ENCODE measurements at places on chromosomes 13 and 19.

DNA sequence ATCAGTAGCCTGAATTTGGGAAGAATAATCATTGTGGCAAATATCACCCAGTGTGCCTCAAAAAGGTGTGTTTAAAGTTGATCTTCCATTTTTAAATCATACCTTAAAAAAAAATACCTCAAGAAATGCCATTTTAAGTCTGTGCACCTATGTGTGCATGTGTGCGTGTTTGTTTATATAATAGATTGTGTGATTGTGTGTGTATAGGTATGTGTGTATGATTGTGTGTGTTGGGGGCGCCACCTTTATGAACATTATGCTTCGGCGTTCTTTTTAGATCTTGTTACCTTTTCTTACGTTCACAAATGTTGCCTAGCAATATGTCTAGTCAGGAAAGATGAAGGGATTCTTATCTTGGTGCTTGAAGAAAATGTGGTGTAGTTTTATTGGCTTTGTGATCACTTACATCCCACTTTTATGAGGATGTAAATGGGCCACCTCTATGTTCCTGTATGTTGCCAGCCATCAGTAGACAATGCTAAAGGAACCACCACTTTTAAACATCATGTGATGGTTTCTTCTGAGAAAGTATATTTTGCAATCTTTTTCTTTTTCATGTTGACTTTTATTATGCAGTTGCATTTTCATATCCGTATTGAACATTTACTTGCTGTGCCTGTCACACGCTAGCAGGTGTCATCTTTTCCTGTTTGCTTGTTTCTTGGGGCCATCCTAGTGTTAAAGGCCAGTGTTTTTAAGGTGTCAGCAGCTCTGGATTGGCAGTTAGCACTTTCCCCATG, 2.2 kb upstream of the IRS2 start:
- no peak for DNase-seq

- DNase-seq = no peak
These were observed 697.0 kb downstream of the LIG4 start for GRCh38 chr13:107518292-107518691.

DNA sequence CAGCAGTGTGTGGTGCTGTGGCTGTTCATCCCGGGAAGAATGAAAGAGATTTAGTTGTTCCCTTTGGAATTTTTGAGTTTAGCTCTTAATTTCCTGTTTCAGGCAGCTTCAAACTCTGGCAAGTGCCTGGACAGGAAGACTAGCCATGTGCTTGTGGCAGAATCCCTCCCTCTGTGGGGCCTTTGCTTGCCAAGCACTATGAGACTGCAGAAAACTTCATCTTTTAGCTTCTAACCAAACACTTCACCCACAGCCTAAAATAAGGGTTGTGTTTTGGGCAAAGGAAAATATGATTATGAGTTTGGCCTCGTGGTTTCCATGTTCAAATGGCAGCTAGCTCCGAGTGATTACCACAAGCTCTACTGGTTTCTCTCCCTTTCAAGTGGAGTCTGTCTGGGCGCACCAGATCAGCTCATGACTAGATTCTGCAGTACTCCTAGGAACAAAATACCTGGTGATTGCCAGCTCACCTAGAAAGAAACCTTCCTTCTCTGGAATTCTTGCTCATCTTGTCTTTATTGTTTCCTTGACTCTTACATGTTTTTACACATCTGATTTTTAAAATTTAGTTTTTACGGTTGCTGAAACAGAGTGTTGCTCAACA, 707.5 kb downstream of the SLITRK6 start:
- no peak for DNase-seq

- no peak for DNase-seq
These were observed 69.1 kb downstream of the RYR1 start for GRCh38 chr19:38502410-38503076.

- no peak for DNase-seq
These were observed 3.9 kb downstream of the IRF2BP1 start for GRCh38 chr19:45881909-45882528.

- DNase-seq = no peak
These were observed 630 bp downstream of the PNPLA6 start for GRCh38 chr19:7535998-7536695.

DNA sequence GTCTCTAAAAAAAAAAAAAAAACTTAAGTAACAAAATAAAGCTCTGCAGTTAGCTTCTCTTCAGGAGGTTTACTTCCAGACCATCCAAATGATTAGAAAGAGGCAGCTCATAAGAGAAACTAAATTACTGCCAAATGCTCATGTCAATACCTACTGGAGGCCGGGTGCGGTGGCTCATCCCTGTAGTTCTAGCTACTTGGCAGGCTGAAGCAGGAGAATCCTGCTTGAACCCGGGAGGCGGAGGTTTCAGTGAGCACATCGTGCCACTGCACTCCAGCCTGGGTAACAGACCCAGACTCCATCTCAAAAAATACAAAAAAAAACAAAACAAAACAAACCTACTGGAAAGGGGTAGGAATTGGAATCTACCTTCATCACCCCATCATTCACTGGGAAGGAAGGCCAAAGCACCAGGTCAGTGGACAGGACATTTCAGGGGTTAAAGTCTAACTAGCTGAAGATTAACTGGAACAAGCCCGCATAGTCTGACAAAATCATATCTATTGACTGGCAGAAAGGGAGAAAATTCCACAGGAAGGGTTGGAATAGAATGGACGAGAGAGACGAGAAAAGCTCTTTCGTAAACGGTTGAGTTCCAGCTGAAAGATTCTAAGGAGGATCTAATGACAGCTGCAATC, 1.3 kb downstream of the ZFP14 start:
- DNase-seq = no peak

DNA sequence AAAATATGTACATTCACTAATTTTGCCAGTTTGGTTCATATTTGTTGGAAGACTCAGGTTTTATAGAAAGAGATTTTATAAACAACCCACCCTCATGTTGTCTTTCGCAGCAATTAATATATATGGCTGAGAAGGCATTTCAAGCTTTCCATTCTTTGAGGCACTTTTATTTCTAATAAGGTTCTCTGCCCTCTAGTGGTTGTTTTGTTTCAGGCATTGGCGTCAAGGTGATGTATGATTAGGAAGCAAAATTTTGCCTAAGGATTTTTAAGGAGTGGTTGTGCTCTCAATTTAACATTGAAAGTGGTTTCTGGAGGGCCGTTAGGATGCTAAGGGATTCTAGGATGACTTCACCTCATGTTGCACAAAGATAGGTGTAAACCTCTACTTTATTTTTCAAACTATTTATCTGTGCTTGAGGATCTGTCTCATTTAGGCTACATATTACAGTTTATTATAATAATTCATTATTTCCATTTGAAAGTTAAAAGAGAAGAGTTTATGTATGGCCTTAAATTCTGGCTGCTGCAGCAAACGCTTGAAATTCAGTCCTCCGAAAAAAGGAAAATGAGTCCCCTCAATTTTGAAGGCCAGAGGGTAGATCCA, 35.9 kb downstream of the OXGR1 start:
- DNase-seq = no peak

- DNase-seq = no peak
These were observed 134.9 kb downstream of the RAP2A start for GRCh38 chr13:97568850-97569249.

GRCh38 chr19:19022380-19022961, 10.8 kb downstream of the SUGP2 start:
- no peak for DNase-seq

- DNase-seq = no peak
These were observed 20.0 kb downstream of the ZNF780B start for GRCh38 chr19:40035996-40036395.

- DNase-seq = no peak
These were observed at the start of gene DPF1 for GRCh38 chr19:38224014-38224862. Gene DPF1 (minus strand): TSS chr19:38224222. CDS start chr19:38224142, 80 bp downstream.

DNA sequence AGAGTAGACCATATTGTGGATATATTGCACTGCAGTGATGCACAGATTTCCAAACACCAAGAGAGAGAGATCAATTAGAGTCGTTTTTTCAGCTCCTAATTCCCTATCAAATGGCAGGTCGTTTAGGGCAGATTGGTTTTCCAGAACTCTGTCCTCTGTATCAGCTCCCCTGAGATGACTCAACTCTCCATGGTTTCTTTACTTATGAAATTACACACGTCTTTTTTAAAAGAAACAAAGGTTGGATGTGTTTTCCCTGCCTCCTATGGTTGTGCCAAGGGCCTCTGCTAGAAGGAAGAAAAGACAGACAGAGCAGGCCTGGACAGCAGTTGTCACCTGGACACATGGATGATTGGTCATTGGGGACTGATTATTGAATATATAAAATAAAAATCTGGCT, 478.1 kb upstream of the NBEA start:
- no peak for DNase-seq

GRCh38 chr19:18480006-18480691, 41.7 kb downstream of the ELL start:
- no peak for DNase-seq

DNA sequence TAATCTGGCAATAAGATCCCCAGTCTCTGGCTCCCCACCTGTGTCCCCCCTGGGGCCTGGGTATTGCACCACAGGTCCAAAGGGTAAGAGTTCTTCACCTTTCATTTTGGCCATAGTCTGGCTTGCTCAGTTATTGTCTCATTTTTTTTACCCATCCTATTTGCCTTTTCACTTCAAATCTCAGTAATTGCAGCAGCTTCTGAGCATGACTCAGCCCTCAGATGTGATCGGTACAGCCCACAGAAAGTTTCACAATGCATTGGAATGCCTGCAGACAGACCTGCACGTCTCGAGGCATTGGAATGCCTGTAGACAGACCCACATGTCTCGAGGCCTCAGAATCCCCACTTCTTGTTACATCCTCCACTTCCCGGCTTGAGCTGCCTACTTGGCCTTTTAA, 173.6 kb downstream of the NUFIP1 start:
- DNase-seq = no peak

Data from effector memory CD8-positive, alpha-beta T cell (primary cell).